ENCODE measurements at places on chromosomes 4 and X.

DNA sequence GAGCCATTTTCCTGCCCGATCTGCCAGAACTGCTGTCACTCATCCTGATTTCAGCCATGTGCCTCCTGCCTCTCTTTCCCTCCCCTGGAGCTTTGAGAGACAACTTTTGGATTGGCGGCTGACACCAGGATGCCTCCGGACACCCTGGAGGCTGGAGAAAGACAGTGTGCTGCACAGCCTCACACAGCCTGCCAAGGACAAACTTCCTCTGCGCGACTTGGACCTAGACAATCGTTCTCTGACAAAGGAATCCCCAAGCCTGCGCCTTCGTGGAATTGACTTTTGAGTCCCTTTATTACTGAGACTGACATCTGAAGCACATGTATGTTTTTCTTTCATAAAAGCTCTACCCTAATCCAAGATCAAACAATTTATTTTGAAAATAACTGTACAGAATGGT lies 10.8 kb upstream of the LDB2 start:
- DNase-seq = no peak

DNA sequence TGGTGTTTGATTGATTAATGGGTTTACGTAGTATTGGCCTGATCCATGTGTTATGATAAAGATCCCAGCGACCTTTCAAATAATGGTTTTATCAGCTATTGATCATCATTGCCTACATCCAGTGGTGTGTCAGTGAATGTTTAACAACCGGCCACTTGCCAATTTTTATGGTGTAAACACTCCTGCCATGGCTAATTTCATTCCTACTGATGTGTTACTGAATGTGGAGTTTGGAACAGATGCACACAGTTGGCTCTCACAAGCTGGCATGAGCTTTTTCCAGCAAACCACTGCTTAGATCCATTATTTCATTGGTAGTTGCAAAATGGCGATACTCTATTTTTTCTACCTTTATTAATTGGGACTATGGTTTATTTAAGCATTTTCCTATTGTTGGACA lies 139.9 kb downstream of the REPS2 start:
- DNase-seq = no peak

DNA sequence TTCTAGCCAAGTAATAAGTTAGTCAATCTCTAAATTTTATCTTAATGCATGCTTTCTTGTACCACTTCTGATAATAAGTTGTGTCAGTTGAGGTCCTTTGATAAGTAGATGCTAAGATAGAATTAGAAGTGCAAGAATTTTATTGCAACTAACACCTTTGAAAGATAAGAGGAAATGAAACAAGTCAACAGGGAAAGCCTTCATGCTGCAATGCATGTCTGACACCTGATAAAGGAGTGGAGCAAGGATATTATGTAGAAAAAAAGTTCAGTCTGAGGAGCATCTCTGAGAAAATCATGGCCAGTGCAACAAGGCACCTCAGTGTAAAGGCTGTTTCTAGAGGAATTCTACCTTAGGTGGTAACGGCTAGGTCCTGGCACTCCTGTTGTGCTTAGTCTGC lies 210.7 kb upstream of the PPP1R2C start:
- DNase-seq = no peak

DNA sequence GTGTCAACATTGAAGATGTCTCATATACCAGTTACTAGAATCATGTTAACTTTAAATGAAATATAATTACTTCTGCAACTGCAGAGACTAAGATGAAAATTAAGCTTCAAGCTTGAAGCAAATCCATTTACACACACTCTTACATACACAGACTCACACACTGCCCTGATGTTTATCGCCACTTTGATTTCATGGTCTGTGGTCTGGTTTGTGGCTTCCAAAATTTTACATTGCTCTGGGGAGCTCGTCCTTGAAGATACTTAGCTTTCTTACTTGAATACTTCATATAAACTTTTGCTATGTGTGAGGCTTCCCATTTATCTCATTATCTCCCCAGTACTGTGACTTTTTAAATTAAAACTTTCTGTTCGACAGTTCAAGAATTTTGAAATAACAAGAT lies 35.8 kb downstream of the ARHGEF38 start:
- DNase-seq = no peak

- DNase-seq = no peak
Measured at GRCh38 chrX:113421432-113421831, 580.8 kb upstream of the AMOT start.

GRCh38 chrX:16978193-16978984 lies 31.9 kb downstream of the REPS2 start:
- no peak for DNase-seq

Measured in activated CD4-positive, alpha-beta T cell treated with anti-CD3 and anti-CD28 coated beads, Interleukin-2, amount 50 U/mL, for 48 hours (primary cell).